ENCODE measurements at places on chromosomes 12 and 14.
A peak's percentile ranks its signal among the peaks of the same experiment; 100 is the strongest.

GRCh38 chr12:119208626-119209061, 29.9 kb downstream of the HSPB8 start:
- peak; percentile 80 for DNase-seq

DNA sequence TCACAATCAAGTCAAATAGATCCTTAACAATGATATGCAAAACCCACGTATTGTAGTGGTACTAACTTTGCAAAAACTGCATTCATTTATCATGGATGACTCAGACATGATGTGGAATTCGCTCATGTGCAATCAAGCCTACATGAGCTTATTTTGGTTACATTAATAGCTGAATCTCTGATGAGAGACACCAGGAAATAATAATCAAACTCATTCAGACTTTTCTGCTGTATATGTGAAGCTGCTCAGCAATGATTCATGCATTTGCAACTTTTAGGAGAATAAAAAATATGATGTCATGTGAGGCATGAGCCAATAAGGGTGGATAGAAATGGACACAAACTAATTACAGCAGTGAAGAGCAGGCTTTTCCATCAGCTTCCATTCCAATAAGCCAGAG, 1075.8 kb upstream of the TMEM132C start:
- no peak for DNase-seq

DNA sequence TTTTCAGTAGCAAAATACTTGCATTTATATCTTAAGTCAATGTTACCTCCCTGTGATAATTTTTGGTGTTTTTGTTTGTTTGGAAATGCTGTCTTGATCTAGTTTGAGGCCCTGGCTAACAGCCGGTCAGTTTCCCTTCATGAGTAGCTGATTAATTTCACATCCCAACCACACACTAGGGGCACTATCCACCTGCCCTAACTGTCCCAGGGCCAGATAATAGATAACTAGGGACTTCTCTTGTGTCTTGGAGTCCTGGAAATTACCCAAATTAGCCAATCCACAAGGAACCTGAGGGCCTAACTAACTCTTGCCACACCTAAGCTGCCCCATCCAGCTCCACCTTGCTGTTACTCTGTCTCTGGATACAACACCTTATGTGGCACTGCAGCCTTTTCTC, 399.9 kb downstream of the FOXG1 start:
- DNase-seq, result no peak

DNA sequence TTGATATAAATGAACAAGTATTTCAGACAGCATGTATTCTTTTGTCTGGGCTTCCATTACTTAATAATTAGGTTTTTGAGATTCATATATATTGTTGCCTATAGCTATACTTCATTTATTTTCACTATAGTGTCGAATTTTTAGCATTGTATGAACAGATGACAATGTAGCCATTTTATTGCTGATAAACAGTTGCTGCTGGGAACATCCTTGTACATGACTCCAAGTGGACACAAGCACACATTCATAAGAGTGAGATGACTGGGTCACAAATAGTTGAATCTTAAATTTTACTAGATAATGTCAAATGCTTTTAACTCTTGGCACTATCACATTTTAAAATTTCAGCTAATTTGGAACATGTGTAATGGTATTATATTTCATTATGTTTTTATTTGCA, 19.3 kb upstream of the PHC1 start:
- DNase-seq, result no peak

DNA sequence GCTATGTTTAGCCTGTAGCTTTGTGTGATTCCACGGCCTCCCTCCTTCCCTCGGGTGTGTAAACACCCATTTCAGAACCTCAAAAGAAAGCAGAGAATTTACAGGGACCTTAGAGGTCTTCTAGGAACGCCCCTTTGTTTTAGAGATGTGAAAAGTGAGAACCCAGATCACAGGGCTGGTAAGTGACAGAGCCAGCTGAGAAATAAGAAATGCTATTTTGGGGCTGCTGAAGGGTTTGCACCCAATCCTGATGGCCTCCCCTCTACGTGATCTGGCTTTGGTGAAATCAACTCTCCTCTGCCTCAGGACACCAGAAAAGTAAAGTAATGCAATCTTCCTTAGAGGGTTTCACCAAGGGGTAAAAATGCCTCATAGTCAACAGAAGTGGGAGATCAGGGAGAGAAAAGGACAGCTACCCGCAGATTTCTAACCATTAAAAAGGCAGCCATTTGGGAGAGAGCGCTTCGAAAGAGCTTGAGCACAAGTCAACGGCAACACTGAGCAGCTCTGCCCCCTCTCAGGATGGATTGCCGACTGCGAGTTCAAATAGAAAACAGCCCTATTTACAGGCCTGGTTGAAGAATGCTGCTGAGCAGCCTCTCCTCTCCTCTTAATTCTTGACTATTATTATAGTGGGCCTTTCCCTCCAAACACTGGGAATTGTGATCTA, 78.5 kb upstream of the RASSF3 start:
- no peak for DNase-seq

- DNase-seq, result no peak
Measured at GRCh38 chr14:100256339-100256895, 17.5 kb downstream of the YY1 start.

- no peak for DNase-seq
Measured at GRCh38 chr12:76874491-76875190, 4.2 kb downstream of the CSRP2 start.

DNA sequence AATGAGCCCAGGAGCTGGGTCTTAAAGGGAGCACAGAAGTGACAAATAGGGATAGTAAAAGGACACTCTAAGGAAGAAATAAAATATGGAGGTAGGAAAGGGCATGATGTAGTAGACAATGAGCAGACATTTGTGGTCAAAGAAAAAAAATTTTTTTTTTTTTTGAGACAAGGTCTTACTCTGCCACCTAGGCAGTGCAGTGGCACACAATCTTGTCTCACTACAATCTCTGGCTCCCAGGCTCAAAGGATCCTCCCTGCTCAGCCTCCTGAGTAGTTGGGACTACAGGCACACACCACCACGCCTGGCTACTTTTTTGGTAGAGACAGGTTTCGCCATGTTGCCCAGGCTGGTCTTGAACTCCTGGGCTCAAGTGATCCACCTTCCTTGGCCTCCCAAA, 8.5 kb downstream of the FKBP3 start:
- no peak for DNase-seq

DNA sequence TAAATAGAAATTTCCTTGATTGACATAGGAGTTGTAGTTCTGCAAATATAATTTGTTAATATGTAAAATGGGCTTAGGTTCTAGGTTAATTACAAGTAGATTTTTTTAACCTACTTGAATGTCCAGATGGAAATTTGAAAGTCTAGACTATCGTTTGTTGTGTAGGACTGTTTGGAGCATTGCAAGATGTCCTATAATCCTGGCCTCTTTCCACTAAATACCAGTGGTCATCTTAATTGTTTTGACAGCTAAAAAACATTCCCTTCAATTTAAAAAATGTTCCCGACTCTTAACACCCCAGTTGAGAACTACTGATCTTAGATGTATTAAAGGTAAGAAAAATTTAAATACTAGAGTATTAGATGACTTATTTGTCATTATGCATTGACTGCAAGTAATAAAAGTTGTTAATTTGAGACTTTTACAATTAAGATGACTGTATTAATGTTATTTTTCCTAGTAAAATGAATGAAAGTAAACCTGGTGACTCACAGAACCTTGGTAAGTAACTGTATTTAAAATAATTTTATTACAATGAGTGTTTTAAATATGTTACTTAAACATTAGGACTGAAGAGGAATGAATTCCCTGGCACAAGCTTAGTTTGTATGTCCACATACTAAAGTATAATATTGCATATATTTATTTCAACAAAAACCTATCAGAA, 21.8 kb downstream of the G2E3 start:
- no peak for DNase-seq

- DNase-seq, result no peak
Measured at GRCh38 chr12:124083708-124084107, 110.7 kb downstream of the ZNF664 start.

GRCh38 chr12:104971306-104971705, 13.2 kb upstream of the SLC41A2 start:
- no peak for DNase-seq

DNA sequence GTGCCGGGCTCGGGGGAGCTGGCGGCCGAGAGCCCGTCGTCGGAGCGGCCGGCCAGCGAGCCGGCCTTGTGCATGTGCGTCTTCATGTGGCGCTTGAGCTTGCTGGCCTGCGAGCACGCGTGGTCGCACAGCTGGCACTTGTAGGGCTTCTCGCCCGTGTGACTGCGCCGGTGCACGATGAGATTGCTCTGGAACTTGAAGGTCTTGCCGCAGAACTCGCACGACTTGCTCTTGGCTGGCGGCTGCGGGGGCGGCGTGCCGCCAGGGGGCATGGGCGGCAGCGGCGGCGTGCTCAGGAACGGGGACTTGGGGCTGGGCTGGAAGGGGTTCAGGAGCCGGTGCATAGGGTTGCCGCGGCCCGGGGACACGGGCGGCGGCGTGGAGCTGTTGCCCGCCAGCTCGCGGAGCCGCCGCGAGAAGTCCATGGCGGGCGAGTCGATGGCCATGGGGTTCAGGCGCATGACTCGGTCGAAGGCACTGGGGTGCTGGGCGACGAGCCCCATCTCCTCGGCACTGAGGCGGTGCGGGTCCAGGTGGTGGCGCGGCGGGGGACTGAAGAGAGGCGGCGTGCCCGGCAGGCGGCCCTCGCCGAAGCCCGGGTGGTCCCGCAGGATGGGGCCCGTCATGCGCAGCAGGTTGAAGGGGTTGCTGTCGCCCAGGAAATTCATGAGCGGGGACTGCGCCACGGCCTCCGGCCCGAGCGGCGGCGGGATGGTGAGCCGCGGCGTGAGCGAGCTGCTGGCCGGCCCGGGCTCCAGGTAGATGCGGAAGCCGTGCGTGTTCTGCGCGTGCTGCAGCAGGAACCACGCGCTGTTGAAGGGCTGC, 96.5 kb downstream of the BCL11B start:
- no peak for DNase-seq

DNA sequence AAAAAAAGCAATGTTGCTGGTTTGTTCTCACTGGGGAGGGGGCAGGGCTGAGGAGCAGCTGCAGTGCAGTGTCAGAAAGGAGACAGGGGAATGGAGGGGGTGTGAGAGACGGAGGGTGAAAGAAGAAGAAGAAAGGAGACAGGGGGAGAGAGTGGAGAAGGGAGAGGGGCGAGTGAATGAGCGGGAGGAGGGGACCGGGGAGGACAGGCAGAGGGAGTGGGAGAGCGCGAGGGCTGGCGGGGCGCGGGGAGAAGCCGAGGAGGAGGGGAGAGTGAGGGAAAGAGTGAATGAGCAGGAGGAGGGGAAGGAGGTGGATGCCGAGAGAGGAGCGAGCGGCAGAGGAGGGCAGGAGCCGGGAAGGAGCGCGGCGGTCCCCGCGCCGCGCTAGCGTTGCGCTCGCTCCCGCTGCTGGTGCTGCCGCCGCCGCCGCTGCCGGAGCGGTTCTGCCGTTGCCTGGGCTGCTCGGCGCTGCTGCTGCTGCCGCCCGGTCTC, at the start of gene NOVA1:
TSS of gene NOVA1 (minus strand) at position 445 of the 492 bp plus-strand sequence. CDS start 597 bp downstream, outside the sequence.
- peak; percentile 85 for DNase-seq

DNA sequence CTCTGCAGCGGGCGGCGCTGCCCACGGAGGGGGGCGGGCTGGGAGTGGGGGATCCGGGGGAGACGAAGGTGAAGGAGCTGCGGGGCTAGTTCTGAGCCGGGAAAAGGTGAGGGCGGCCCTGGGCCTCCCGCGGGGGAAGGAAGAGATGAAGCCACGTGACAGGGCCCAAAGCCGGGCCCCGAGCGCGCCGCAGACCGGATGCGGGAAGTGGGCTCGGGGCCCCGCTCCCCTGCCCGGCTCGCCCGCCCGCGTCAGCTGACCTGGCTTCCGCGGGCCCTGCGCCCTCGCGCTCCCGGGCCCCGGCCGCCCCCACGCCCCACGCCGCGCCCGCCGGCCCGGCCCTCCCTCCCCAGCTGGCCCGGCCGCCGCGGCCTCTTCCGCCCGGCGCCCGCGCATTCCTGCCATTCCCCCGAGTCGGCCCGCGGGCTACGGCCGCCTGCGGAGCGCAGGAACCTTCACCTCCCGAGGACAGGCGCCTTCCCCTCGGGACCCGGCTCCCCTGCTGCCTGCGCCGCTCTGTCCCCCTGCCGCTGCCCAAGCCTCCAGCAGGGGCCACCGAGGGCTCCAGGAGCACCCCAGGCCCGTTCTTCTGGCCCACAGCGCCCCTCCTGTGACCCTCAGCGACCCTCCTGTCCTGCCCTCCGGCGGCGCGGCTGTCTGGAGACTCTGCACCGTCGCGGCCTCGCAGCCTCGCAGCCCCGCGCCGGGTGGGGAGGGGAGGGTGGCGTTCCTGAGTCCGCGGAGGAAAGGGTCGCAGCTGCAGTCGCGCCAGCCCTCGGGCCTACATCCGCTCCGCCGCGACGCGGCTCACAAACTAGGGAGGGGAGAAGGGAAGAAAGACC, 20.4 kb downstream of the NINJ2 start:
- DNase-seq, result peak; percentile 87

- DNase-seq, result no peak
Measured at GRCh38 chr12:79001404-79001803, 136.8 kb downstream of the SYT1 start.

GRCh38 chr12:5155866-5156265, 112.2 kb downstream of the KCNA5 start:
- no peak for DNase-seq

DNA sequence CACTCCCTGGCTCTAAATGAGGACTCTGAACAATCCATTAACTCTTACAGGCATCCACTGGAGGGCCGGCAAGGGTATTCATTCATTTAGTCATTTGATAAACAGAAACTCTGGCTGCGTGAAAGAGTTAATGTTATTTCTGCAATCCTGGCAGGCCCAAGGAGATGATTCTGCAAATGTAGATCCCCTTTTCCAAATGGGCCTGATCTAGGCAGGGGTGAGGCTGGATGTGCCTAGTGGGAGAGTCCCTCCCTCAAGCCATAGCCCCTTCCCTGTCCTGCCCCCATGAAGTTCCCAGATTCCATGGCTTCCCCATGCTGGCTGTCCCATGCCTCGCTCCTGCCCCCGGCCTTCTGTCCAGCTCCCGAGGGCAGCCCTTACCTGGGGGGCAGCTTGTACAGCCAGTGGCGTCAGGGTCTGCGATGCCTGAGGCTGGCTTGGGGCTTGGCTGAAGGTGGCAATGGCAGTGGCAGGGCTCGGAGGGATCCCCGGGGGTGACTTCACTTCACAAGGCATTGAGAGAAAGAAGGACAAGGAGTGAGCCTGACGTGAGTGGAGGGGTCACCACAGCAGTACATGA, 18.4 kb downstream of the POU6F1 start:
- no peak for DNase-seq

DNA sequence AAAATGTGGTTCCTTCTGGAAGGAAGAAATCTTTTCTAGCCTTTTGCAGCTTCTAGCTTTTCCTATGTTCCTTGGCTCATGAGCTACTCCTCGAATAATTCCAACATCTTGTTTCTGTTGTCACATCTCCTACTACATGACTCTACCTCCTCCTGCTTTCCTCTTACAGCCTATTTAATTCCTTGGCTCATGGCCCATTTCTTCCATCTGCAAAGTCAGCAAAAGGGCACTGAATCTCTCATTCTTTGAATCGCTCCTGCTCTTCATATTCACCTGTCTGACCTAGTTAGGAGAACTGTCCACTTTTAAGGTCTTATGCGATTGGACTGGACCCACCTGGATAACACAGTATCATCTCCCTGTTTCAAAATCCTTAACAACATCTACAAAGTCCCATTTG, 15.8 kb downstream of the PRKD1 start:
- DNase-seq, result no peak

All from left hindlimb (tissue), 1 donor.